Stimulated activated CD8-positive, alpha-beta memory T cell treated with anti-CD3 and anti-CD28 coated beads, Interleukin-7, amount 100 ng/mL, for 24 hours (primary cell): ENCODE measurements at places on chromosomes 4 and X.

DNA sequence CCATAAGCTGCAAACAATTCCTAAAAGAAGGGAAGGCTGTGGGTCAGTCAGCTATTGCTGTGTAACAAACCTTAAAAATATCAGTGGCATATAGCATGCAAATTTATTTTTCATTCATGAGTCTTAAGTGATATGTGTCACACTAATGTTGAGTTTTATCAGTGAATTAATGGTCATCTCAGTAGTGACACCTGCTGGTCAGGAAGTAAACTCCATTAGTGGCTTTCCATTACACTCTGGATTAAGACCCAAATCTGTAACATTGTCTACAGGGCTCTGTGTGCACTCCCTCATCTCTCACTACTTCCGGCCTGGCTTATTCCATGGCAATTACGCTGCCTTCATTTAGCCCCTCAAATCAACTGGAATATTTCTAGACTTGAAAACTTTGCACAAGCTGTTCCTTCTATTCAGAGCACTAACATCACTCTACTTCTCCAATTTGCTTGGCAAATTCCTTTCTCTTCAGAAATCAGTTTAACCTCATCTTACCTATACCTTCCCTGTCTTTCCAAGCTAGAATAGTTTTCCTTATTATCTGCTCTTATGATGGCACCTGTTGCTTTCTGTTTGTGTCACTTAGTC lies 217.3 kb upstream of the TAPT1 start:
- DNase-seq: no peak

DNA sequence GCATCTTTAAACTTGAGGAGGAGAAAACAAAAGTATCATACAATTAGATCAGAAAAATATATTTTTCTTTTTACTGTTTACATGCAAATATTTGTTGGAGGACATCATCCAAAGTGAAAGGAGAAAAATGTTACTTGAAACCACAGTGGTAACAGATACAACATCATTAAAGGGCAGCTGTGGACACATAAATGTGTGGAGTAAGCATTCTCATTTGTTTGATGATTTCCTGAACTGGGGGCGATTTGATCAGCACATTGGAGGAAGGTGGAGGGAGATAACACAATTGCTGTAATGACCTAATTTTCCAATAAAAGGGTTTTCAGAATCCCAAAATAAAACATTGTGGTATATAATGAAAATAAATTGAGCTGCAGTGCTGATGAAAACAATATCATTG lies 314.5 kb upstream of the HS3ST1 start:
- no peak for DNase-seq

DNA sequence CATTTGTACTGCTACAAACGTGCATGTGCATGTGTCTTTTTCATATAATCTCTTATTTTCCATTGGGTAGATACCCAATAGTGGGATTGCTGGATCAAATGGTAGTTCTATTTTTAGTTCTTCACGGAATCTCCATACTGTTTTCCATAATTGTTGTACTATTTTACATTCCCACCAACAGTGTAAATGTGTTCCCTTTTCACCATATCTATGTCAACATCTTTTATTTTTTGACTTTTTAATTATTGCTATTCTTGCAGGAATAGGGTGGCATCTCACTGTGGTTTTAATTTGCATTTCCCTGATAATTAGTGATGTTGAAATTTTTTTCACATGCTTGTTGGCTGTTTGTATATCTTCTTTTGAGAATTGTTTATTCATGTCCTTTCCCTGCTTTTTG lies 59.3 kb upstream of the PACRGL start:
- DNase-seq: no peak

GRCh38 chr4:25320773-25321172 lies 8.2 kb downstream of the ZCCHC4 start:
- DNase-seq: no peak

DNA sequence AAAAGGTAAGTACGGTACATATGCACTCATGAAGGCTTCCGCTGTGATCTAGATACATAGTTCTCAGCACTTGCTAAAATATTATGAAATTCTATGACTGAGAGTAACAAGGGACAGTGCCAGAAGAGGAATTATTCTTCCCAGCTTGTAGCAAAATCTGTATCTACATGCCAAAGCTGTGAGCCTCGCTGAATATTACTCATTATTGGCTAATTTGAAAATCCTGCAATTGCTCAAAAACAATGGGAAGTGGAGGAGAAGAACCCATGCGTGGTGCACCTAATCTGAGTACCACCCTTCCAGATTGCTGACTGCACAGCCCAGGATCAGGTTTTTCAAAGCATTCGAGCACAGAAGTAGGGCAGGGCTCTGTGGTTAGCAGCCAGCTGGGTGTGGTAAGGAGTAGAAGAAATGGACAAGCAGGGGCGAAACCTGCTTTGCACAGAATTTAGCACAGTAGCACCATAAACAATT lies 17.4 kb upstream of the PDCL2 start:
- DNase-seq: no peak

DNA sequence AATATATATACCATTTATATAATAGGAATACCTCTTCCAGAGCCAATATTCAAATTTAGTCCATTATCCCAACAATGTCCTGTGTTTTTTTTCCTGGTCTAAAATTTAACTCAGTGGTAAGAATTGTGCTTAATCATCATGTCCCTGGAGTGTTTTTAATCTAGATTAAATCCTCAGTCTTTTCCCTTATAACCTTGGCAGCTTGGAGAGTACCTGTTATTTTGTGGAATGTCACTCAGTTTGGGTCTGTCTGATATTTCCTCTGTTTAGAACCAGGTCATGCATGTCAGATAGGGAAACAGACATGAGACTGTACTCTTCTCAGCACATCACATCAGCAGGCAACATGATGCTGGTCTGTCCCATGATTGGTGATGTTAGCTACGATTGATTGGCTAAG lies 96.6 kb downstream of the HPGD start:
- DNase-seq: no peak

GRCh38 chrX:10578527-10578926 lies 41.9 kb downstream of the MID1 start:
- DNase-seq: no peak

GRCh38 chrX:44744799-44745198 lies 99.0 kb upstream of the DUSP21 start:
- no peak for DNase-seq

- no peak for DNase-seq
These were observed 8.2 kb downstream of the DCAF8L2 start for GRCh38 chrX:27598312-27598711.

DNA sequence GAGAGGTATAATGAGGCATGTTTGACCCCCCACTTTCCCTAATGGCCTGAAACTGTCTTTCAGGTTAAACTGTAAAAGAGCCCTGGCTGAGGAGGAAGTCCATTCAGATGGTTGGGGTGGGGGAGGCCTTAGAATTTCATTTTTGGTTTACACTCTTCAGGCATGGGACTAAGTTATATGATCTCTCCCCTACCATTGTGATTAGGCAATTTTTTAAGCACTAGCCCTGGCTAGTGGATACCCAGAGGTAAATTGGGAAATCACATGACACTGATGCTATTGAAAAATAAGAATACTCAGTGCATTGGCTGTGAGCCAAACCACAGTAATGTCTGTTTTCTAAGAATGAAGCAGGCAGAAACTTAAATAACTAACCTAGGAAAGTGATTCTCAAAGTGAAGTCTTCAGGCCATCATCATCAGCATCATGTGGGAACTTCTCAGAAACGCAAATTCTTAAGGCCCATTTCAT lies 149.7 kb downstream of the RRAGB start:
- DNase-seq: no peak

DNA sequence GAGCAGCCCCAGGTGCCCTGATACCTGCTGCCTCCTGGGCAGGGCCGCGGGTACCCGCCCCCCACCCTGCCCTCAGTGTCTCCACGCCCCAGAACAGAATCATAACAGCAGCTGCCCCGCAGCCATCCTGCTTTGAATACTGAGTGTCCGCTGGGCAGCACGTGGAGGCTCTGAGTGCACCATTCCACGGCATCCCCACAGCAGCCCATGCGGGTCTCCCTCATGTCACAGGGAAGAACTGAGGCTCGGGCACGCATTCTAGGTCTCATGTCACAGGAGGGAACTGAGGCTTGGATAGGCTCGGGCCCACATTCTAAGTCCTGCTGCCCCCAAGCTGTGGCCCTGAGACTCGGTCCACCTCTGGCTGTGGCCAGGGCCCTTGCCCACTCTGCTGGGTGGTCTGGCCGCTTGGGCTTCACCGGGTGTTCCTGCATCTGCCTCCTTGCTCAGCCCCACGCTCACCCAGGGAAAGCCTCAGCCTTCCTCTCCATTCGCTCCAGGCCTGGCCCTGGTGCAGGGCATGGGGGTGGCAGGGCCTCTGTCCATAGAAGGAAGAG lies 221.6 kb upstream of the PSAPL1 start:
- DNase-seq: no peak

DNA sequence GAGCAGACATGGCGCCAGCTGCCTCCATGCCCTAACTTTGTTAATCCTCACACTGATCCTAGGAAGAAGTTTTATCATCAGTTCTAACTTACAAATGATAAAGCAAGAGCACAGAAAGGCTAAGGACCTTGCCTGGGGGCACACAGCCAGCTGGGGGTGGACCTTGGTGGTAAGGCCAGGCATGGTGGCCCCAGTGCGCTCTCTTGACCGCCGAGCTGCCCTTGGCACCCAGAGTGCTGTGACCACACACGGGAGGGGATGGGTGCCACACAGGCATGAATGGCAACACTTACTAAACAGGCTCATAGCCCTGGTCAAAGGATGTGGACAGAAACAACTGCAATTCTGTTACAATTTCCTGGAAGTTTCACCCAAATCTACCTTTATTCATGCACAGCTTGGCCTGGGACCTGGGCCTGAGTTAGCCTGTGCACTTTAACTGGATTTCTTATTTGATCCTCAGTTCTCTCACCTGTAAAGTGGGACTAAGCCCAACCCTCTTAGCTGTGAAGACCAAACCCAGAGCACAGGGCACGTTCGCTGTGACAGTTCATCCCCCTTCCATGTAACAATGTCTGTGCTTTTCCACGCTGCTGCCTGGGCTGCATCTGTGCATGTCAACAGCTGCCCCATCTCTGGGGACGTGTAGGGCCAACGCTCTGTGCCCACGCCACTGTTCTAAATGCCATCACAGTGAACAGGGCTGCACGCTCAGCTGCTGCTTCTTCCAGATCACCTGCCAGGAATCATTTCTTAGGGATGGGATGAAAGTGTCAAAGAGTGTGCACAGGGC lies 44.8 kb downstream of the ACOX3 start:
- DNase-seq: no peak
